ENCODE measurements at places on chromosomes 3 and 15.

DNA sequence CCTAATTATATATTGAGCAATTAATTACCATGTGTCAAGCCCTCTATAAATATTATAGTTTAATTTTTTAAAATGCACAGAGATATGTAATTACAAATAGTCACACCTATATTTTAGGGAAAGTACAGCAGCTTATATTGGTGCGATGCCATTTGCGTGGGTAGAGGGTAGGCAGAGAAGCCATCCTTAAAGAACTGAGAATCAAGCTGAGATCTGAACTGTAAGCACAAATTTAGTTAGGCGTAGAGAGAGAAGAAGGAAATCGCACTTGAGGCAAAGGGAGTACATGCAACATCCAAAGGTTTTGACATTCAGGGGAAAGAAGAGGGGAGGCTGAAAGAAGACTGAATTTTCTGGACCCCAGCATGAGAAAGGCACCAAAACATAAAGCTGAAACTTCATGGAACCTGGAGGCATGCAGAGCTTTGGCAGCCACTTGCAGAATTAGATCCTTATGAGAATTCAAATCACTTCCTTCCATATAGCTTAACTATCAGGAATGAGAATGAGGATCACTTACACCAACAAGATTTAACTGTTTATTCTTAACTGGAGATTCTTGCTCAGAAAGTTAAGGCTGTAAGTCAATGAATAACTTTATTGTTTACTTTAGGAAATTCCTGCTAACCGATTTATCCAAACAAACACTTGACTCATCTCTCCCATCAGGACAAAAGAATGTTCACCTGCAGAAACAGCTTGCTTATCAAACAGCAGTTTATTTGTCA is 114.3 kb downstream of the TGFBR2 start:
- DNase-seq: no peak

GRCh38 chr3:143313025-143313892 is 193.7 kb downstream of the CHST2 start:
- DNase-seq: no peak

DNA sequence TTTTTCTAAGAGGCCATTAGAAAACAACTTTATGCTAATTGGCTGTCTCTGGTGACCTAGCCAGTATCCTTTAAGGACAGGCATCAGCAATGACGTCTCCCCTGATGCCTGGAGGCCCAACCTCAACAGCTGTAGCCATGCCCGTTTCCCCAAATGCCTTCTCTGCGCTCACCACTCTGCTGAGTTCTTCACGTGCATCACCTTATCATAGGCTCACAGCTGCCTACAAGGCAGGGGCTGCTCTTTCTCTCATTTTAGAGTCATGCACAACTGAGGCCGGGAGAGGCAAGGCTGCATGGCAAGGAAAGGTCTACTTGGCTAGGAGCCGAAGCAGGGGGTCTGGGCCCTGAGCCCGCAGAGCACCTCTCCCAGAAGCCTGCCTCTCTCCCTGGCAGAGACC is 43.9 kb upstream of the SEC13 start:
- no peak for DNase-seq

DNA sequence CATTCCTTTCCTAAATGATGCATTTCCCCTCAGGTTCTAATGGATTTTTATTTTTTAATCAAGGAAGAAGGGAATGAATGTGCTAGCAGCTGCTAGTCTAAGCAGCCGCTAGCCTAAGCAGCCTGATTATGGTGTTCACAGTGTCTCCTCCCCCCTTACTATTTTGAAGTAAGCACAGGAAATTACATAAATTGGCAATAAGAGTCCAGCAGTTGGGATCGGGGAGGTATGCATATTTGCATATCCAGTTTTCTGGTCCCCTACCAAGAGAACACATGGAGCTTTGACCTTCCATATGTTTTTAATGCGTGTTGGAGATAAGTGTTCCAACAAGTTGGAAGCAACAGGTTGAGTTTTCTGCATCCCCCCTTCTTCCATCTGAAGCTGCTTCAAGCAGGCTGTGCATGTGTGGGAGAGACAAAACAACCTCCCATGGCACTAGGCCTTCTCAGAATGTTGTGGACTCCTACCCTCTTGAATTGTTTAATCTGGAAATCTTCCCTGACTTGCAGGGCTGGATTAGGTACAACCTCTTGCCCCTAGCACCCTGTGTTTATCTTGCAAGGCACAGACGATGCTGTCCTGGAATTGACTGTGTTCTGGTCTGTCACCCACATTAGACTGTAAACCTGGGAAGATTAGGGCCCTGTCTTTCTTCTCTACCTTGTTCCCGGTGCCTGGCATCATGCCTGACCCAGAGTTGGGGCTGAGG is 124.8 kb upstream of the LRIG1 start:
- DNase-seq: no peak

- no peak for DNase-seq
Measured at GRCh38 chr3:162517110-162517509, 1020.5 kb downstream of the OTOL1 start.

GRCh38 chr15:65916664-65917406 is 47.5 kb downstream of the RAB11A start:
- no peak for DNase-seq

- no peak for DNase-seq
Measured at GRCh38 chr3:185473290-185473815, 25.5 kb downstream of the TMEM41A start.

GRCh38 chr15:56608140-56608778 is 125.0 kb downstream of the ZNF280D start:
- DNase-seq: no peak

- DNase-seq: no peak
Measured at GRCh38 chr3:122898298-122898697, 103.4 kb downstream of the SLC49A4 start.

GRCh38 chr15:78264304-78265136 is at the start of gene DNAJA4:
TSS of gene DNAJA4 (plus strand) at chr15:78264562. CDS start at chr15:78264764, 202 bp downstream.
- peak; percentile 48 for DNase-seq

DNA sequence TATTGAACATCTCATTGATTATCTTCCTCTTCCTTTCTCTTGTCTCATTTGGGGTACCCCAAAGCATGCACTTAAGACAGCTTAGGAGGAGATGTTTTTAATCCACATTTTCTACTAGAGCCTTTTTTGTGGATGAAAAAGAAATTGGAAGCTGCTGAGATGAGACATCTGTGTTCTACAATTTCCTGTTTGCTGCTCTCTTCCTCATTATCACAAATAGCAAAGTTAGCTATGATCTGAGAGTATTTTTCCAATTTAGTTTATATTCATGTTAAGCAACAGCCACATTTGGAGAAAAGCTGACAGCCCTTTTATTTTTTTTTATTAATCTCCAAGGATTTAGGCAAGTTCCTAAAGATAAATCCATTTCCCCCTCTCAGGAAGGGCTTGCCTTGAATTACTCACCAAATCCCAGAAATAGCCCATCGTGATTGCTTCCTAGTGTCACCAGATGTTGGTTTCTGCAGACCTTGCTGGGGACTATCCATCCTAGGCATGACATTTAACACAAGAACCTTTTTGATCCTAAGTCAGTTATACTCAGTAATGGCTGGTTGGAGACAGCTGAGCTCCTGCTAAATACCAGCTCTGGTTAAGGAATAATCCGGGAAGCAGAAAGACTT is 70.8 kb upstream of the FILIP1L start:
- no peak for DNase-seq

GRCh38 chr15:48856942-48857341 is 21.0 kb upstream of the EID1 start:
- no peak for DNase-seq
